ENCODE measurements at places on chromosomes 6 and 20. TPM values are rescaled to one million over a fixed set of nuclear protein-coding genes. Genes with fewer than 3 reads are reported as not detected.

Gene GGTLC1
- not detected for total RNA-seq

Gene DYNLT2
- total RNA-seq: 3.6 TPM

Gene BHLHE23
- not detected for total RNA-seq

Gene AKAP12
- total RNA-seq: 25.2 TPM

Gene GPLD1
- 2.6 TPM for total RNA-seq

Gene KHDC1L
- total RNA-seq: not detected

Gene TREM1
- not detected for total RNA-seq

Gene RAET1L
- total RNA-seq: not detected

Gene CLDN20
- not detected for total RNA-seq

Gene TASP1
- 11.5 TPM for total RNA-seq

Gene RNF182
- 1.6 TPM for total RNA-seq

Gene VWA7
- 6.3 TPM for total RNA-seq

Gene ID4
- 53.7 TPM for total RNA-seq

Gene NOTCH4
- 48.1 TPM for total RNA-seq

Gene CD24
- total RNA-seq: 618 TPM

Gene SEL1L2
- not detected for total RNA-seq

Gene IP6K3
- total RNA-seq: not detected

Gene BFSP1
- 0.99 TPM for total RNA-seq

Gene CNKSR3
- 13.2 TPM for total RNA-seq

Gene PRDM13
- total RNA-seq: not detected

Gene PRRT1
- total RNA-seq: not detected

Gene PTPRK
- total RNA-seq: 121 TPM

Gene MUC21
- total RNA-seq: not detected

Gene CAGE1
- 0.26 TPM for total RNA-seq

Gene WFDC10A
- total RNA-seq: not detected

Gene MSH5
- total RNA-seq: 6.7 TPM

Gene SNHG17
- 18.2 TPM for total RNA-seq

Gene SLC17A1
- not detected for total RNA-seq

Gene ZBP1
- 0.26 TPM for total RNA-seq

Gene LPA
- 3.6 TPM for total RNA-seq

Gene FYN
- 83.1 TPM for total RNA-seq

Gene LAMA4
- total RNA-seq: 27.0 TPM

Gene SKIC2
- 52.1 TPM for total RNA-seq

Gene B3GAT2
- total RNA-seq: not detected

Gene RING1
- 28.3 TPM for total RNA-seq

Gene GPR6
- total RNA-seq: not detected

Gene HTR1B
- 0.52 TPM for total RNA-seq

Gene PDE10A
- total RNA-seq: 3.9 TPM

Gene DEFB132
- total RNA-seq: not detected

Gene ZC3H12D
- total RNA-seq: 2.6 TPM

Gene SLC35D3
- total RNA-seq: not detected

Gene TSPO2
- total RNA-seq: not detected

Gene ZC2HC1B
- total RNA-seq: not detected

Gene TFAP2A
- not detected for total RNA-seq

Gene HLA-DMB
- total RNA-seq: 3.0 TPM

Gene OR2B2
- not detected for total RNA-seq

Gene TMEM151B
- total RNA-seq: under 0.01 TPM

Gene OR2H2
- not detected for total RNA-seq

Gene TUBB2B
- total RNA-seq: 1.3 TPM

Gene IPCEF1
- 5.7 TPM for total RNA-seq

Gene SPTLC3
- total RNA-seq: 5.3 TPM

Gene HTR1E
- not detected for total RNA-seq

Gene GRIK2
- total RNA-seq: 0.52 TPM

Gene PERP
- total RNA-seq: 35.8 TPM

Gene SLC22A7
- not detected for total RNA-seq

Gene NKAPL
- total RNA-seq: not detected

Gene FOXS1
- not detected for total RNA-seq

Gene COX7A2
- total RNA-seq: 139 TPM
